Stimulated activated CD4-positive, alpha-beta T cell treated with anti-CD3 and anti-CD28 coated beads, TNF-alpha, amount 100 ng/mL, for 24 hours (primary cell): ENCODE measurements at places on chromosomes 7 and 10.

GRCh38 chr7:134396031-134396430 is 62.9 kb downstream of the AKR1B1 start:
- DNase-seq = no peak

DNA sequence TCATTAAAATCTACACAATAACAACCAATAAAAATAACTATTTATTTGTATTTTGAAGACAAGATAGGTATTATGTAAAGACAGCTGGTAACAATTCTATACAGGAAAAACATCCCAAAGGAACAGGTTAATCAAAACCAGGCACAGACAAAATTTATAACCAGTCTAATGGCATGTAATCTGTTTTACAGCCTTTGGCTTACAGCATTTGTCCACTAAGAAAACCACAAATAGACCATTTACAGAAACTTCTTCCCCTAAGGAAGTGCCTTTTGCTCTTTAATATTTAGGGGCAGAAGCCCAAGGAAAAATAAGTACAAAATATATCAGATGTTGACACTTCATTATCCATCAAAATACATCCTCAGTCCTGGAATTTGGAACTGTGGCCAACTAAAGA is 65.0 kb downstream of the SVIL start:
- DNase-seq = no peak

DNA sequence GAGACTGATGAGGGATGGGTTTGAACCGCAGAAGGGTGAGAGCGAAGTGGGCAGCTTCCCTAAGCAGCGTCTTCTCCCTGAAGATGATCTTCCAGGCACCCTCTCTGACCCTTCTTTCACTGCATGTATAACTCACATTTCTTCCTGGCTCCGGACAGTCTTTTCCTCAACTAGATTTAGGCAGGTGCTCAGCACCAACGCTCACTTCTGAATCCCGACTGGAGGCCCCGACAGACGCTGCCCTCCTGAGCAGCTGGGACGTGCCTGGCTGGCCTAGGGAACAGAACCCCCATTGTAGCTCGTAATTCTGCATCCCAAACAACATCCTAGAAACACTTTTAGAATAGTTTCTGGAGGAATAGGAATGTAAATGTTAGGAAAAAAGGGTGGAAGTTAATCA is 206.6 kb downstream of the DIP2C start:
- DNase-seq = no peak

DNA sequence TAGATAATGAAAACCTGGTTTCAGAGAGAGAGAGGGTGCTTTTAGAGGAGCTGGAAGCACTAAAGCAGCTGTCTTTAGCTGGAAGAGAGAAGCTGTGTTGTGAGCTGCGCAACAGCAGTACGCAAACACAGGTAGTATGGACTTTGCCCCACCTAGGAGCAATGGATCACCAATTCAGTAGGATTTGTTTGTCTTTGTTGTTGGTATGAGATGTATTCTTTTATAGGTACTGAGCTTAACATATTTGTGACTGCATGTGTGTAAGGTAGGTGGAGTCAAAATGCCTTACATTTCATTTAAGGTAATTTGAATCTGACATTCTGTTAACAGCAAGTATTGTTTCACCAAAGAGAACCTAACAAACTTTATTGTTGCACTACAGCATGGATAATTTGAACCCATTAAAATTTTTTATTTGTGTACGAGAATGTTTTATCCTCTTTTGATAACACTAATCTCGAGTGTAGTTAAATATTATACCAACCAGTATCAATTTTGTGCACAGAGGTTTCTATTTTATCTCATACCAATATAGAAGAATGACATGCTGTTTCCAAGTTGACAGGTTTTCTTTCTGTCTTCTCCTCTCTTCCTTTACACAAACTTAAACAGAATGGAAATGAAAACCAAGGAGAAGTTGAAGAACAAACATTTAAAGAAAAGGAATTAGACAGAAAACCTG is 92.1 kb downstream of the CYP51A1 start:
- no peak for DNase-seq

DNA sequence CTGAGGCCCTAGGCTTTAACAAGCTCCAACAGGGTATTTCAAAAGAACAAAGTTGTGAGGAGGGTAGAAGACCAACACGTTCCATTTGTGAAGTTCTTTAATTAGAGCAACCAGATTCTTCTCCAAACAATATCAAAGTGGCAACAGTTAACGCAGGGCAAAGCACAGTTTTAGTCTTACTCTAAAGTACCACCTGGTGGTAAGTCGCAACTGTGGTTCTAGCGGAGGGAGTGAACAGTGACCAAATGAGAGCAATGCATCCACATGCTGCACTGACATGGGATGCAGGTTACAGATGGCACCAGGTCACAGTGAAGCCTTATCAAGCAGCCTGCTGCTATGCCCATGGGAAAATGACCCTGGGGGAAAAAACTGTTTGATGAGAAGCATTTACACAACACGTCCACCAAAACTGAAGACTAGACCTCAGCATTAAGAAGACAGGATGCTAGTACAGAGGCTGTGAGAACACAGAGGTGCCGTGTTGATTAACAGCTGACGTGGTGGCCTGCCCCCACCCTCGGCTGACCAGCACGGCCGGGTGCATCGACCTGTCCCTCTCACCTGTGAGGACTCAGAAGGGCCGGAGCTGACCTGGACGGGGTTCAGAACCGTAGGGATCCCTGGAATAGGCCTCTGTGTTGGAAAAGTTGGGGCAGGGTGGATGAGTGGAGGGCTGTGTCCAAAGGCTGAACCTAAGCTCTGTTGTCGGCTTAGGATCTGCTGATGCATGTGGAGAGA is 211.2 kb downstream of the GLI3 start:
- no peak for DNase-seq

DNA sequence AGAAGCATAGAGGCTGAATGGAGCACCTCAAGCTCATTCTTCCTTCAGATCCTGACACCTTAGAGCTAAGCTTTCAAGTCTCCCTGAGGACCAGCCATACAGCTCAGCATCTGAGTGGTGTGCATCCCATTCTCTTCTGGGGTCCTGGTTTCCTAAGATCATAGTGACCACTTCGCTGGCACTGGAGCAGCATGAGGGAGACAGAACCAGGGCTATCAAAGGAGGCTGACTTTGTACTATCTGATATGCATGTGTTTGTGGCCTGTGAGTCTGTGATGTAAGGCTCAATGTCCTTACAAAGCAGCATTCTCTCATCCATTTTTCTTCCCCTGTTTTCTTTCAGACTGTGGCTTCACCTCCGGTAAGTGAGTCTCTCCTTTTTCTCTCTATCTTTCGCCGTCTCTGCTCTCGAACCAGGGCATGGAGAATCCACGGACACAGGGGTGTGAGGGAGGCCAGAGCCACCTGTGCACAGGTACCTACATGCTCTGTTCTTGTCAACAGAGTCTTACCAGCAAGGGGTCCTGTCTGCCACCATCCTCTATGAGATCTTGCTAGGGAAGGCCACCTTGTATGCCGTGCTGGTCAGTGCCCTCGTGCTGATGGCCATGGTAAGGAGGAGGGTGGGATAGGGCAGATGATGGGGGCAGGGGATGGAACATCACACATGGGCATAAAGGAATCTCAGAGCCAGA is 31.0 kb downstream of the PRSS2 start:
- DNase-seq = no peak

GRCh38 chr7:80703272-80703671 is 64.8 kb downstream of the CD36 start:
- DNase-seq = no peak
